ENCODE measurements at places on chromosomes 6 and 20.

- DNase-seq: peak; percentile 8
These were observed 690.6 kb downstream of the EPM2A start for GRCh38 chr6:145044641-145045246.

DNA sequence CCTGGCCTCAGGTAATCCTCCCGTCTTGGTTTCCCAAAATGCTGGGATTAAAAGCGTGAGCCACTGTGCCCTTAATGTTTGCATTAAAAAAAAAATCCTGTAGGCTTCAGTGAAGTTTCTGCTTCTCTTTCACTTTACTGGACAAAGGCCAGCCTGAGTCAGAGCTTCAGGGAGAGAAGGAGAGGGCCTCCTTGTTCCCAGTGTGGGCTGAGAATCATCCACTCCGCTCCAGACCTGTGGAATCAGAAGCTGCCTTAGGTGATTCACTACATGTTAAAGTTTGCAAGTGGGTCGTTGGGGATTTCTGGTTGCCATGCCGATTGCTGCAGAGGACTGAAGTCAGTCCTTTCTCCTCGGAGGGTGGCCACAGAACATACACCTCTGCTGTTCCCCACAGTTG, 113.3 kb upstream of the EEF1E1 start:
- no peak for DNase-seq

DNA sequence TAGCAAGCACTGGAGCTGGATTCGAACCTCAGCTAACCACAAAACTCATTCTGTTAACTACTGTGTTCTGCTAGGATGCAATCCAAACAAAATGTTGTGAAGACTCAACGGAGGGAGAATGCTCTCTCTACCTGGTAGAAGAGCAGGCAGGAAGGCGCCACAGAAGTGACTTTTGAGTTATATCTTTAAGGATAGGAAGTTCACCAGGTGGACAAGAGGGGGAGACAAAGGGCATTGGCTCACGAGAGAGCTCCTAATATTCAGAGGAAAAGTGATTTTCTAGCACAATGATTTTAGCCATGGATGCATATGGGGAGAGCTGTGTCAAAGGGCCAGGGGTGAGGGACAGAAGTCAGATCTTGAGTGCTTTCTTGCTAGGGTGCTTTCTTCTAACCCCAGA, 108.4 kb upstream of the MAFB start:
- peak; percentile 20 for DNase-seq

- no peak for DNase-seq
These were observed 4.3 kb downstream of the ARFRP1 start for GRCh38 chr20:63703471-63703975.

- DNase-seq: no peak
These were observed 1.5 kb downstream of the NOL4L start for GRCh38 chr20:32583581-32584070.

- DNase-seq: no peak
These were observed 24.8 kb downstream of the MAFB start for GRCh38 chr20:40663991-40664880.

- DNase-seq: no peak
These were observed 15.1 kb downstream of the PTPRA start for GRCh38 chr20:2888224-2888955.

- DNase-seq: peak; percentile 60
These were observed 264.3 kb upstream of the PLN start for GRCh38 chr6:118283766-118284165.

GRCh38 chr20:44309763-44310663, 989 bp downstream of the FITM2 start:
- DNase-seq: no peak

- DNase-seq: no peak
These were observed 19.7 kb downstream of the RBL1 start for GRCh38 chr20:37075932-37076685.

DNA sequence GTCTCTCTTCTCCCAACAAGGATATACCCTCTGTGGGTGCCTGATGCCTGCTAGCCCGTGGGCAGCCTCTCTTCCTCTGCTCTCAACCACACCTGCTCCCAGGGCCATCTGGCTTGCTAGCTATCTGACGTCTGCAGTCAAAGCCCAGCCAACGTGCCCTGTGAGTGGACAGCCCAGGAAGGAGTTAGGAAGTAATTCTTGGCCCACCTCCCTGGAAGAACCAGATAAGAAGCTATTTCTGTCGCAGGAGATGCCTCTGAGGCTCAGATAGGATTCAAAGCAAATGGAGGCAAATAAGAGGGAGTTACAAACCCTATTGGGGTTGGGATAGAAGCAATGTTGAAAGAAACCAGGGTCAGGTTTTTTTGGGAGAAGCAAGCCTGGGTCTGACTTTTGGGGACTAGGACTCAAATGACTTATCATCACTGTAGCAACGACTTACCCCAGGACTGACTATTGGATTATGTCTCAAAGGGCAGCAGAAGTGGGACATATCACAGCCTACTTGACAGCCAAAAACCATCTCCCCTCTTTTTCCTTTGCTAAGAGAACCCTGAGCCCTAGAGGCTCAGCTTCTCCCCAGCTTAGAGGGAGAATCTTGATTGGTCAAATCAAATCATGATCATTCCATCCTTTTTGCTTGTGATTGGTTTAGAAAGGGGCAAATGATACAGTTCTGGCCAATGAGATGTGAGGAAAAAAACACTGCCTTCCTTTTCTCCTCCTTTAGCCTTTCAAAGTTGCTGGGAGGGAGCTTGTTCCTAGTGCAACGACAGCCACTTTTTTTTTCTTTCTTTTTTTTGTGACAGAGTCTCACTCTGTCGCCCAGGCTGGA, 18.0 kb upstream of the CDK5RAP1 start:
- no peak for DNase-seq

DNA sequence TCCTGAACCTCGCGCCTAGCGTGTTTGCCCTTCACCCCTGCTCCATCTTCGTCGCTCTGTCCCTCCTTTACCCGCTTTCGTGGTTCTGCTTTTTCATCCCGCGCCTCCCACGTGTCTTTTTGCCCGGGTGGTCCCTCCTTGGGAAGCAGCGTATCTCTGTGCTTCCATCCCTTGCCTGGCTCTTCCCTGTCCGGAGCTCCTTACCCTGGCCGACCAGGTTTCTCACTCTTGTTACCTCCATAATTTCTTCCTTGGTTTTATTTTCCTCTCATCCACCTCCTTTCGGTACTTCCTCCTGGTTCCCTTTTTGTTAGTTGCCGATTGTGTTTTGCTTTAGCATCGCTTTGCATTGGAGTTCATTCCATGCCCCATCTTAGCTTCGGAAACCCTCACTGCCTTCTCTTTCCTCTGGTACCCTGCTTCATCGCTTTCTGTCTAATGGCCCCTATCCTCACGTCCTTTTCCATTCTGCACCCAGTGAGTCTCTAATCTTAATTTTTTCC, 735 bp downstream of the FAM135A start:
- no peak for DNase-seq

- DNase-seq: no peak
These were observed 222.1 kb downstream of the LAMA2 start for GRCh38 chr6:129105035-129105434.

DNA sequence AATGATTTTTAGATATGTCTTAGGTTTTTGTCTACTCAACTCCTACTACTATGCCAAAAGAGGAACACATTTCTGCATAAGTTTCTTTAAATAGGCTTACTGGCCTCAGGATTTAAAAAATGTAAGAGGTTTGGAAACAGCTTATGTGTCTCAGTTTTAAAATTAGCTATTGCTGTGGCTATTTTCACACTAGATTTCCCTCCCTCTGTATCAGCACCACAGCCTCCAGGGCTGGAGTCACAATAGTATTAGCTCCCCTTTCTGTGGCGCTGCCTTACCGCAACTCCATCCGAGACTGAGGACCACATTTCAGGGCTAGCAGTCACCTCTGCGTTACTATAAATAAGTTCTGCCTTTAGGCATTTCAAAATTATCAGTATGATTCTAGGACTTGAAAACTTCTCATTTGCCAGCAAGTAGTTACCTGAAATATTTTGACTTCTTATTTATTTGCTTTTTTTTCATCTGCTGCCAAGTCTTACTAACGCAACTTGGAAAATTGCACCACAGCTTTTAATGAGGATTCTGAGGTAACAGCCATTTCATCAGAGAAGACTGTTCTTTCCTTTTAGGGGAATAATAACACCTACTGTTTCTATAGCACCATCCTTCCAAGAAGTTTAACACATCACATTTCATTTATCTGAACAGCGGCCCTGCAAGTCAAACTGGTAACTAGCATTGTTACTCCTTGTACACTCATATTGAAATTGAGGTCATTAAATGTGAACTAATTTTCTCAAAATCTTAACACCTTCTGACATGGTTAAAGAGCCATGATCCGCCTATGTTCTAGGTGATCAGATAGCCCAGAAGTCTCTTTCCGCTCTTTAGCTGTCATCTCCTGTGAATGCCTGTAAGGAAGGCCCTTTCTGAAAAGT, 105.9 kb downstream of the GJA10 start:
- DNase-seq: no peak

DNA sequence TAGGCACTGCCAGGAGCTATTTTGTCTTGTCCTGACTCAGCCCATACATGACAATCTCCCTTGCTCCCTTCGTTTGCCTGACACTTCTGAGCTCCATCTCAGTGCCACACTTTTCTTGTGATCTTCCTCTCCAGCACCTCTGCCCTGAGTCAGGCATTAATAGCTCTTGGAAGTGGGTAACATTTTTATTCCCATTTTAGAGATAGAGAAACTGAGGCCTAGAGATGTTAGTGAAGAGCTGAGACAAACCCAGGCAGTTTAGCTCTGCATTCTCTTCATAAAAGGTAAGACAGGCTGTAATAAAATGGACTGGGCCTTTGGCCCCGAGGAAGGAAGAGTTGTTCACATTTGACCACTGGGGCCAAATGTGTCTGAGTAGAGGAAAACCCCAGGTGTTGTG, 167.4 kb downstream of the DHX35 start:
- DNase-seq: no peak

- DNase-seq: no peak
These were observed 101.1 kb upstream of the CLDN20 start for GRCh38 chr6:155162682-155163081.

GRCh38 chr6:49541936-49542335, 8.5 kb upstream of the C6orf141 start:
- DNase-seq: no peak

- DNase-seq: no peak
These were observed 5.0 kb downstream of the TCF21 start for GRCh38 chr6:133893946-133894345.

DNA sequence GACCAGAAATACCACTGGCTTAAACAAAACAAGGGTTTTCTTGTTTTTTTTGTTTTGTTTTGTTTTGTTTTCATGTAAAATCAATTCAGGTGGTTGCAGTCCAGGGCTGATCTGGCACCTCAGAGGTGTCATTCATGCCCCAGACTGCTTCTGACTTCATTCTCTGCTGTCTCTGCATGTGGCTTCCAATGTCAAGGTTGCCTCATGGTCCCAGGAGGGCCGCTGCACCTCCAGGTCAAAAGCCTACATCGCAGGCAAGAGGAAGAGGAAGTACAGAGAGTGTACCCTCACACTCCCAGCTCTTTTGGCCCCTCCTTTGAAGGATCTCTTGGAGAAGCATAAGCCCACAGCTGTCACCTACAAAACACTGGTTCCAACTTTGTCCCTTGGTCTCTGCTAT, 1.4 kb upstream of the BTN3A1 start:
- DNase-seq: no peak

DNA sequence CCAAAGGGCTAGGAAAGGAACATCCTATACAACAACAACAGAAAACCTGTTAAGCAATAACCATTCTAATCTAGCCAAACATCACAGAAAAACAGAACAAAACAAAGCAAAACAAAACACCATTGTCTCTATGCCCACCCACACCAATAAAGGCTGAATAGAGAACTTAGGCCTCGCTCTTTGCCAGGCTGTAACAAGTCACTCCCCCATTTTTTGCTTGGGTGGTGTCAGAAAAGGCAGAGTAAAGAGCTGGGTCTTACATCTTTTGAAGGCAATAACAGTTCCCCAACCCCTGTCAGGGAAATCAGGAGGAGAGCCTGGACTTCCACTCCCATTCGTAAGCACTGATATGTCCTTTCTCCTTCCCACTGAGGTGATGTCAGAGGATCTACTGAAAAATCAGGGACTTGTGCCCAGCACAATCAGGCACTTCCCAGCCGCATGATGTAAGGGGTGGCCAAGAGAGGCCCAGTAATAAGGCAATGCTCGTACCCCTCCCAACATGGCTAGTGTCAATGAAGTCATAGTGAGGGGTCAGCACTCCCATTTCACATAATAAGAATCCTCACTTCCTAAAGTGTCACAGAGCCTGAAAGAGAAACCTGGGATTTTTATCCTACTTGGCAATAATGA, 31.0 kb downstream of the THEMIS start:
- DNase-seq: no peak

GRCh38 chr6:90719321-90720195, 132.7 kb upstream of the MAP3K7 start:
- no peak for DNase-seq

GRCh38 chr20:23146857-23147637, 60.9 kb upstream of the CD93 start:
- DNase-seq: no peak

- DNase-seq: no peak
These were observed 51.0 kb upstream of the UNC93A start for GRCh38 chr6:167240034-167240541.

- DNase-seq: no peak
These were observed 25.3 kb upstream of the CSNK2A1 start for GRCh38 chr20:568673-569415.

GRCh38 chr20:5737966-5738365, 12.2 kb upstream of the SHLD1 start:
- DNase-seq: no peak

DNA sequence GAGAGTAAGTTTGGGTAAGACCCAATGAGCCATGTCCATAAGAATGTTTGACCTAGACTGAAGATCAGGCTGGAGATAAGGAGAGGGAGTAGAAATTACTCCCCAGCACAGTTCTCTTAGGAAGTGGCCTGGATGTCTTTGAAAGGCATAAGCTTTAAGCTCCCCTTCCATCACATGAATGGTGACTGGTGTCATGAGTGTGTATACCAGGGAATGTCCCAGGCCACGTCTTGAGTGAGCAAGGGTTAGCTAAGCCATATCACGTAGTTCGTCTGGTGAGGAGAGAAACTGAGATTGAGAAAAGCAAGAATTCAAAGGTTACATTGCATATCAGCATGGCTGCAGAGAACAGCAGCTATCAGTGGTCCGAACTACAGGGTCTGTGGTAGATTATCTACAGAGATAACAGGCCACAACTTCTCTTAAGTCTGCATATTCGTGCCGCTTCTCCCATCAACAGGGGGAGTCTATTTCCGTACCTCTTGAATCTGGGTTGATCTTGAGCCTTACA, 60.1 kb upstream of the BMP2 start:
- DNase-seq: no peak

DNA sequence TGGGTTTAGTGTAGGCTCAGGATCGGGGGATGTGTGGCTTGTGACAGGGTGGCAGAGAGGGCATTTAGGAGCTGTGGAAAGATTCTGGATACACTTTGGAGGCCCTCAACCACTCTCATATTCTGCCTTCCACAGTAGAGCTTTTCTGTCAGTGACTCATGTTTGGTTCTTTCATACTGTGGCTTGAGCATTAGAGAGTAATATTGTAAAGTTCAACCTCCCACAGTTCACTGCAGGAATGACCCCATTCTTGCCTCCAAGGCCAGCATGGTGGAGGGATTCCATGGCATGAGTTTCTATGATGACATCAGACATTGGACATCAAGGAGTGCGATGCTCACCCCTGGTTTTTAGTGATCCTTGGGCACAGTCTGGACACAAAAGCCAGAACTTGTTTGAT, 50.9 kb downstream of the DTD1 start:
- DNase-seq: no peak

Measured in hindlimb muscle (tissue), 1 donor.